ENCODE measurements at places on chromosomes 12 and 14. TPM values are rescaled to one million over a fixed set of nuclear protein-coding genes. Genes with fewer than 3 reads are reported as not detected.
A peak's percentile ranks its signal among the peaks of the same experiment; 100 is the strongest.

DNA sequence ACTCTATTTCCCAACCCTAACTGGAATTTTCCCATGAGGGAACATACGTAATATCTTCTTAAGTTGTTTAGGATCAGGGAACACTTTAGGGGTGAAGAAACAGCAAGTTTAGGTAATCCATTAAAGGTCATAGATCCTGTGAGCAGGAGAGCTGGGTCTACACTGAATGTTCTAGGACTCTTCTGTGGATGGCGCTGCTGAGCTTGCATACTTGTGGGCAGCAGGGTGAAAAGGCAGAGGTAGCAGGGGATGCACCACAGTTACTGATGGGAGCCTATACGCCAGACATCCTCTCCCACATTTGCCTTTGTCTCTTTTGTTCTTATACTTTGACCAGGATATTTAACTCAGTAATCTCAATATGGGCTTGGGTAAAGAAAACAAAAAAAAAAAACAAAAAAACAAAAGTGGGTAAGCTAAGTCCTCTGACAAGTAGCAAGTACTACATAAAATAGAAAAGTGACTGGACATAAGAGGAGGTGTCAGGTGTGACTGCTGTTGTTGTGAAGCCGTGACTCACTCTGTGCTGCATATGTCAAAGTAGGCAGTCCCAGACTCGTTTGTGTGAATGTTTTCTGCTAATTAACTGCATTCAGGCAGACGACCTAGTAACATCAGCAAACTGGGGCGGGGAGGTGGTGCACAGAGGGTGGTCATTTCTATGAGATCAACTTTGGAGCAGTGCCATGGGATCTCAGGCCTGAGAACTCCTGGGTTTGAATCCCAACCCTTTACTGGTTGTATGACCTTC lies 31.6 kb downstream of the NEUROD4 start:
- DNase-seq = no peak

Gene LGR5
- 6.3 TPM for total RNA-seq

GRCh38 chr12:118553856-118554504 lies 177.6 kb downstream of the SUDS3 start:
- no peak for DNase-seq

DNA sequence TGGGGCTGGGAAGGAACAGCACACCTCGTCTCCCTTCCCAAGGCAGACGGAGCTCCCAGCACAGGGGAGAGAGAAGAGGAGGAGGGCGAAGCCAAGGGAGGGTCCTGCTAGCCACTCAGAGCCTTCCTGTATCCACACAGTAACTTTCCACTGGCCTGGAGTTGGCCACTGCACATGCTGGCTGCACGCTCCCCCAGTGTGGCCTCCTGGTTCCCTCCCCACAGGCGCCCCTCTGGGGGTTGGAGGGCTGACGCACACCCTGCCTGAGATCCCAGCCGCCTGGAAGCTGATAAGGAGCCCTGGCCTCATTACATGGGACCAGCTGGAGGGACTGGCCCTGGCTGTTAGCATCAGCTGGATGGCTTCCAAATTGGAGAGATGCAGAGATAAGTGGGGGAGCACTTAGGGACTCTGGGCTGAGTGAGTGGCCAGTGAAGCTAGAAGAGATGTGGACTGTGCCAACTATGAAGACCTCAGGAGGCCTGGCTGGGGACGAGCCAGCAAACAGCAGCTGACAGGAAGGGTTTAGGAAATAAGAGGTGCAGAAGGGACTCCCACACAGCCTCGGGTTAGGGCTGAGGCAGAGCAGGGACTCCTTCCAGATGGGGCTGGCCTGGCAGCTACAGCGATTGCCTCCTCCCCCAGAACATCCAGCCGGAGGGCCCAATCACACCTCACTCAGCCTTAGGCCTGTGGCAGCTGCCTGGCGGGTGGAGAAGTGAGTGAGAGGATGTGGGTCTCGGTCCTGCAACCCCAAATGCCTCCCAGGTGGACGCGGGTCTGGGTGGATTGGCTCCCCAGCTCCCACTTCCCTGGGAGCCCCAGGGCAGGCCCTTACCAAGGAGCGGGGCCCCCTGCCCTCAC lies 26.3 kb upstream of the BCDIN3D start:
- DNase-seq = peak; percentile 47

DNA sequence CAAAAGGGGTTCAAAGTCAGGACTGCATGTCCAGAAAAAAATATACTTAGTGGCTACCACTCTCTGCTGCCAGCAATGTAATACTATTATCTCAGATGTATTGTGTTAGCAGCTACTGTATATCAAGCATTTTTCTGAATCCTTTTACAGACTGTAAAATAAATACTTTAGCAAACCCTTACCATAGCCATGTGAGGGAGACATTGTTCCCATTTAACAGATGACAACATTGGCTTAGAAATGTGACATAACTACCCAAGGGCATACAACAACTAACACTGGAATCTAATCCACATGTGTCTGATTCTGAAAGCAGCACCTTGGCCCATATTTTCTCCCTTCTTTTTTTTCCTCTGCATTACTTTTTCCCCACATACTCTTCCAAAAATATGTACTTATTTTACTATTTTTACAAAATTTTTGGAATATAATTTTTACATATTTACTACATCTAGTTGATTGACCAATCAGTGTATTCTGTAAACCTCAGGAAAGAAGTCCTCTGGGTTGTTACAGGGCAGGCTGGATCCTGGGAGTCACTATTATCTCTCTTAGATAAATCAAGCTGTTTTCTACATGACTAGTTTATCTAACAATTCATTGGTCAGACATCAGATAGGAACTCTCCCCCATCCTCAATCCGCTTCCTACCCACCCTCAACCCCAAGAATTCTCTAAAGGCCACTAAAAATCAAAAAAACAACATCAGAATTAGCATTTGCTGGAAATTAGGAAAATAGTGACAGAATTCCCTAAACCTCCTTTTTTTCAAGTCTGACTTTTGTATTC lies 154.1 kb downstream of the BTG1 start:
- DNase-seq = no peak

GRCh38 chr12:15590180-15590826 lies 198.9 kb downstream of the EPS8 start:
- peak; percentile 63 for DNase-seq

DNA sequence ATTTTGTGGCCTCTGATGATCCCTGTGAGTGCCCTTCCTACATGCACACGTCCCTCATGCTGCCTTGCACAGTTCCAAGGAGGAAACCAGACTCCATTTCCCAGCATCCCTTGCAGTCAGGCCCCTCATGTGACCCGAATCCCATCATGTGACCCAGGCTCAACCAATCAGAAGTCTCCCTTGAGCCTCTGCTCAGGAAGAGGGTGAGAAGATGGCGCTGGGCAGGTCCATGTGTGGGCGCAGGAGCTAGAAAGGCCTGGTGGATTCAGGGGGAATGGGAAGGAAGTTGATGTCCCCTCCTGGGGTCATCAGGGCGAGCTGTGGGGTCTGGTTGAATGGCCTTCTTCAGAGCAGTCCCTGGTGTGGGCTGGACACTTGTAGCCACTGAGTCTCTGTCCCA lies 240.5 kb downstream of the ADGRD1 start:
- DNase-seq = peak; percentile 29

Gene ORAI1
- total RNA-seq = 72.2 TPM

DNA sequence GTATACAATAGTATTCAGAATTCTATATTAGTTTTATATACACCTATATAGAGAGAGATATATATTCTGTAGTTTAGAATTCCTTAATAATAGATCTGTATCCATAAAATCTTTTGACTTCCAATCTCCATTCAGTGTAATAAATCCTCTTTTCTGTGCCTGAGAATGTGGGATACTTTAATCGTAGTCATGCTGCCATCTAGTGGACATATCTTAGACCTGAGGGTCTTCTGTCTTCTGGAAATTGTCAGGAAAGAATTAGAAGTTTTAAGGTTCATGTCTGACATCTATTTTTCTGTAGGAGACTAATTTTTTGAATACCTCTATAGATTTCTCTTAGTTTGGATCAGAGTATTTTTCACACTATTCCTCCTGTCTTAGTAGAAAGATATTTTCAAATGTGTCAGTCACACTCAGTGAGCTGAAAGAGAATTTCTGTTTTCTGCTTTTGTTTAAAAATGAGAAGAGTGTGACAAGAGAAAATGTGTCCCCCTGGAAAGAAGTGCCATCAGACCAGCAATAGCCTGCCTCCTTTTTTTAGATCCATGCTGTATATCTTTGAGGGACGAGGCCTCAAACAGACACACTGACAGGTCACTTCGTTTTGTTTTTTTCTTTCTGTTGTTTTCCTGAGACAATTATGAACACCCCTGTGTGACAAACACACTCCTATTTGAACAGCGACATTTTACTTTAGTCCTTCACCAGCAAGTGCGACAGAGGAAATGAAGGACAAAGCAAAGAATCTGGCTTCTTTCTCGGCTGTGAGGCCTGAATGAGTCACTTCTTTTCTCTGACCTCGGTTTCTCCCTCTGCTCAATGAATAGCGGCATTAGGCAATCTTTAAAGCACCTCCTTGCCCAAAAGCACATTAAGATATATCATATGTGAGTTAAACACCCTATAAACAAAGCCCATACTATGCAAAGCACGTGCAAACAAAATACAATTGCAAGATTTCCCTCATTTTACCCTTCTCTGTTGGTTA lies 96.3 kb downstream of the GALC start:
- DNase-seq = no peak

- no peak for DNase-seq
Measured at GRCh38 chr12:47791874-47792273, 18.8 kb downstream of the SLC48A1 start.

GRCh38 chr14:99707420-99707819 lies 23.3 kb downstream of the CYP46A1 start:
- peak; percentile 23 for DNase-seq

All from lower leg skin (tissue), 4 donors.